Fibroblast of skin of right quadriceps (primary cell): ENCODE measurements at places on chromosomes 2 and 18.
A peak's percentile ranks its signal among the peaks of the same experiment; 100 is the strongest.

- DNase-seq: no peak
Observed at GRCh38 chr18:36191711-36192110, 4.4 kb downstream of the MOCOS start.

DNA sequence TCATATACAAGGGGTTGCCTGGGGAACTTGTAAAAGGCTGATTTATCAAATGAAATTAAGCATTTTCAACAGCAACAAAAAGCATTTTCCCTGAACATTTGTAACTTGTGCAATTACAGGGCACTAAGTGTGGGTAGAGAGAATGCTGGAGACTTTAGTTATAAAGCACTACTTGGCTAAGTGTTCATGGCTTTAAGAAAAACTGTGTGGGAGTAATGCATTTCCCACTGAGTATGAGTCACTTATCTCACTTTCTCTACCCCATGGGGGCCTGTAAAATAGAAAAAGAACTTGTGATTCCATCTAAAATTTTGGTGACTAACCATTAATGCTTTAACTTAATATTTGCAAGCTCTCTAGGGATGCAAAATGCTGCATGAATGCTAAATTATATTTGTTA, 193.4 kb downstream of the CCDC102B start:
- peak; percentile 48 for DNase-seq

- no peak for DNase-seq
Observed at GRCh38 chr2:98469862-98470544, 25.3 kb downstream of the INPP4A start.

GRCh38 chr2:174680221-174680620, 82.6 kb upstream of the WIPF1 start:
- DNase-seq: no peak

DNA sequence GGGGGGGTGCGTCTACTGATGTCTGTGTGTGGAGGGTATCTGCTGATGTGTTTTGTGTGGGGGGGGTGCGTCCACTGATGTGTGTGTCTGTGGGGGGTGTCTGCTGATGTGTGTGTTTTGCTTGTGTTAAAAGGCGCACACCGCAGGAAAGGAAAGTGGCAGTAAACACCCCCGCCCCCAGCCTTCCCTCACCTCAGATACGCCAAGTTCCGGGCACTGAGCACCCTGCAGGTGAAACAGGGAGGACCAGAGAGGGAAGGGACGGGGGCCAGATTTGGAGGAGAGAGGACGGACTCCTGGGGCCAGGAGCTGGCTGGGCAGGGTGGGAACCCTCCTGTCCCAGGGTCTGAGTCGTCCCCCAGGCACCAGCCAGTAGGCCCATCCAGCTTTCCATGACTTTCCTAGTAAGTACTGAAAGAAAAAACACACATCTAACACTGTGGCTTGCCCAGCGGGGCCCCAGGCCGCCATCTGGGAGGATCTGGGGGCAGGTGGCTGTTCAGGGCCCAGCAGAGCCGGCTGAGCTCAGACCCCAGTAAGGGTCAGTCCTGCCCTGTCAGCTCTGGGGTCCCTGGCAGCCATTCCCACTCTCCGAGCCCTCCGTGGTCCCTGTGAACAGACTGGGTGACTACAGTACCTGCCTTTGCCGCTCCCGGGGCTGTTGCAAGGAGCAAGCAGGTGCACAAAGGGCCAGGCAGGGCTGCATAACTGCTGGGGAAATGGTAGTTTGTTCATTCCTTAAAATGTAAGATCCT, 126.9 kb downstream of the NFATC1 start:
- no peak for DNase-seq
